ENCODE measurements at places on chromosomes 12 and 14. TPM values are rescaled to one million over a fixed set of nuclear protein-coding genes. Genes with fewer than 3 reads are reported as not detected.

GPR137C gene
- total RNA-seq = 0.51 TPM

OVCH1 gene
- not detected for total RNA-seq

SMIM41 gene
- not detected for total RNA-seq

OR11G2 gene
- total RNA-seq = not detected

TMEM119 gene
- total RNA-seq = not detected

- H3K27me3 ChIP-seq = no peaks in the 10 kb centered on the region
- H3K4me3 ChIP-seq = no peak overlapping the region
- peak; percentile 71 for DNase-seq
- peaks cover 24% of the 10 kb centered on the region for H3K4me1 ChIP-seq
- H3K36me3 ChIP-seq = no peaks in the 10 kb centered on the region
These were observed 47.4 kb upstream of the FLRT2 start for GRCh38 chr14:85482552-85482951.

DNA sequence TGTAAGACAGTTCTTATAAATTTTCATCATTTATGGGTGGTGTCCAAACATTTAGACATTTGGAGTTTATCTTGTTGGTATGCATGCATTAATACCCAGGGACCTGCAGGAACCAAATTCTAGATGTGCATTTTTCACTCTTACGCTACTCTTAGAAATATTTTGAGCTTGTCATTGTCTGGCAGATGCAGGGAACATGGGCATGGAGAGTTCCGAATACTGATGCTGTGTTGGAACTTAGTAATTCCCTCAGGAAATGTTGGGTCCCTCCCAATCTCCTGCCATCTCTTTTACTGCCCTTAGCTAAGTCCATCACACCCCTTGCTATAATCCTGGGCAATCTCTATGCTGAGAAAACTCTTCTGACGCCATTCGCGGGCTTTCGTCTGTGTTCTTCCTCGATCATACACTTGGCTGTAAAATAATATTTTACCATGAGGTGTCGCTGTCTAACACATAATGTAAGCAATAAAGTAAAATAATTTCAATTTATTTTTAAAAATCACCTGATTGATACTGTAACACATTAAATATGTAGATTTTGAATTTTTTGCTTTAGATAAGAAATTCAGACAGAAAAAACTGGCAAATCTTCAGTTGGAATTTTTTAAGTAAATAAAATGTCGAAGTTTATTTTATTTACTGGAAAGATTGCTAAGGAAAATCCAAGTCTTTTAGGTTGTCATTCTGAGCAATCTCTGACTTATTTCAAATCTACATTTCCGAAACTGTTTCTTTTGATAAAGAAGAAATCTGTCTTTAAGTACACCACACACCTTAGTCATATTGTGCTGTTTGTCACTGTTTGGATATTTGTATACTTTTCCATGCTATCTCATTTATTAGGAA is 304.1 kb upstream of the SSTR1 start:
- no peak overlapping the region for H3K27ac ChIP-seq
- H3K4me1 ChIP-seq = peaks cover 8% of the 10 kb centered on the region
- no peaks in the 10 kb centered on the region for H3K27me3 ChIP-seq

GRCh38 chr14:104341532-104342434 is 203.4 kb downstream of the KIF26A start:
- 0 out of 2 replicates have a peak, but pooled peaks cover 7% of the 10 kb centered on the region for H3K4me1 ChIP-seq
- 0 out of 2 replicates have a peak, but pooled peaks cover 1% of the 10 kb centered on the region for H3K27me3 ChIP-seq
- DNase-seq = peak; percentile 64
- H3K27ac ChIP-seq = no peak overlapping the region
- no peaks in the 10 kb centered on the region for H3K36me3 ChIP-seq

GRCh38 chr14:53330441-53330840 is 177.3 kb upstream of the DDHD1 start:
- H3K27ac ChIP-seq = no peak overlapping the region
- no peaks in the 10 kb centered on the region for H3K36me3 ChIP-seq

DNA sequence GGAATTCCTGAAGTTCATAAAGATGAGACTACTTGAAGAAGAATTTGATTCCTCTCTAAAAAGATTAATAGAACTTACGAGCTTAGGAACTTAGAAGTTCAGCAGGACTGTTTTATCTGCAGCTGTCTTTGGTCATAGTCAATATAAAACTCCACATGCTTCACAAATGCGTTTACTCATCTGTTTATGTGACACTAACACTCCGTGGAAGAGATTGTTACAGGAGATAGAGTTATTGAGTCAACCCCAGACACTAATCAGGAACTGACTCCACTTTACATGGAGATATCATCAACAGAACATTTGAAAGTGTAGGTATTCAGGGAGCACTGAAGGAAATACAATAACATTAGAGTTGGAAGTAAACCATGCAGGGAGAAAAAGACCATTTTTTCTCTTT is 92.8 kb downstream of the LRFN5 start:
- DNase-seq = no peak
- H3K27me3 ChIP-seq = no peaks in the 10 kb centered on the region
- H3K4me1 ChIP-seq = no peaks in the 10 kb centered on the region
- no peaks in the 10 kb centered on the region for H3K36me3 ChIP-seq
- no peak overlapping the region for H3K27ac ChIP-seq
- no peak overlapping the region for H3K4me3 ChIP-seq

GRCh38 chr14:21780429-21781084 is 106.9 kb upstream of the OR4E1 start:
- H3K4me1 ChIP-seq = no peaks in the 10 kb centered on the region
- no peak overlapping the region for H3K27ac ChIP-seq
- H3K36me3 ChIP-seq = no peaks in the 10 kb centered on the region
- no peak overlapping the region for H3K4me3 ChIP-seq

DNA sequence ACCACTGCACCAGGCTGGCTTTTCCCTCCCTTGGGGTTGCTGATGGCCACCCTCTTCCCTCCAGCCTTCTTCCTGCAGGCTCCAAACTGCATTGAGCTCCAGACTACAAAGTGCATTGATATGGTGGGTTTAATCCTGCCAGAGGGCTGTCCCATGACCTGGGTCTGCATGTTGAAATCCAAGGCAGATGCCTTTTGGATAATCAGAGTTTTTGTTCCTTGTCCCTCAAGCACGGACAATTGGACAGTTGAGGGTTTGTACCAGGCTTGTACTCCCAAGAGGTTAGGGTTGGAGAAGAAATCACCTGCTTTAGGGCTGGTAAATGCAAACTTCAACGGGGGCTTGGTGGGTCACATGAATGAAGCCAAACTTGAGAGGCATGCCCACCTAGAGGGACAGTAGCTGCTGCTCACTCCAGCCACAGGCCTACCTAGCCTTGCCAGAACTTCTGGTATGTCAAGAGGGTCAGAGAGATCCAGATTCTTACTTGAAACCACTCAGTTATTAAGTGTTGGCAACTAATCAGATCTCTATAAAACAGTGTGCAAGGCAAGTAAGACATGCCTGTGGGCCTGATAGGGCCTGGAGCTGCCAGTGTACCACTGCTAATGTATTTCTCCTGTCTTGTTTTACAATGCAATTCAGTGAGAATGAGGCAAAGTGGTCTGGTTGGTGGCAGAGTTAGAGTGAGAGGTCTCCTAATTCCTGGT is 21.7 kb upstream of the KRT83 start:
- no peaks in the 10 kb centered on the region for H3K36me3 ChIP-seq
- H3K27ac ChIP-seq = no peak overlapping the region
- H3K4me1 ChIP-seq = peaks cover 10% of the 10 kb centered on the region

DNA sequence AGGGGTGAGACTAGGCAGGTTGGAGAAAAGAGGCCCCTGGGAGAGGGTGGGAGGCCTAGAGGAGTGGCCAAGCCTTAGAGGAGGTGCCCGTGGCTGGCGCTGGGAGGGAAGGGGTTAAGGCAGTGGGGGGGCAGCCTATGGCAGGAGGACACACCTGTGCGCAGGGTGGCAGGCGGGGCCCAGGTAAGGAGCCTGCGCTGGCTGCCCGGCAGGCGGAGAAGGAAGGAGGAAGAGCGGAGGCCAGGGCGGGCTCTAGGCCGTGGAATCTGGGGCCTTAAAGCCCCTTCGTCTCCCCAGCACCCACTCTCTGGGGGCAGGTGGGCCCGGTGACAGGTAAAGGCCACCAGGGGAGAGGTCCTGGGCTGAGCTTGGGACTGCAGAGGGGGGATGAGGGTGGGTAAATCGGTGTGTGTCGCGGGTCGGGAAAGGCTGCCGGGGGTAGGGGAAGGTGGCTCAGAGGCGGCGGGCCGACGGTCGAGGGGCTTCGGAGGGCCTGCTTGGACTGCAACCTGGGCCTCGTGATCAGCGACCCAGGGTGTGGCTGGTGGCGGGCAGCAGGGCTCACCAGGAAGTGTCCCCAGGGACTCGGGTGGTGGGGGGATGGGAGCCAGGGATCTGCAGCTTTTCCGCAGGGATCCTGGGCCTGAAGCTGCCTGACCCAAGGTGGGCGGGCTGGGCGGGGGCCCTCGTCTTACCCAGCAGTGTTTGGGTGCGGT is 7.3 kb downstream of the PHB2 start:
- no peak for DNase-seq
- H3K4me1 ChIP-seq = peaks cover 45% of the 10 kb centered on the region
- peak overlapping the region; percentile 76 for H3K27ac ChIP-seq
- no peak overlapping the region for H3K4me3 ChIP-seq
- H3K27me3 ChIP-seq = no peaks in the 10 kb centered on the region

- H3K36me3 ChIP-seq = no peaks in the 10 kb centered on the region
- no peak overlapping the region for H3K27ac ChIP-seq
- peaks cover 8% of the 10 kb centered on the region for H3K27me3 ChIP-seq
- H3K4me3 ChIP-seq = no peak overlapping the region
These were observed 69.9 kb upstream of the C14orf180 start for GRCh38 chr14:104509673-104510072.

GRCh38 chr12:7190268-7191055 is 976 bp downstream of the PEX5 start:
- H3K36me3 ChIP-seq = peaks cover 14% of the 10 kb centered on the region
- no peaks in the 10 kb centered on the region for H3K27me3 ChIP-seq
- peak overlapping the region; percentile 50 for H3K27ac ChIP-seq
- peak overlapping the region; percentile 95 for H3K4me3 ChIP-seq

- DNase-seq = no peak
- no peaks in the 10 kb centered on the region for H3K4me1 ChIP-seq
- no peak overlapping the region for H3K27ac ChIP-seq
- H3K36me3 ChIP-seq = no peaks in the 10 kb centered on the region
These were observed 821.1 kb upstream of the FLRT2 start for GRCh38 chr14:84708865-84709264.

GRCh38 chr12:26730481-26731350 is 102.3 kb downstream of the ITPR2 start:
- no peaks in the 10 kb centered on the region for H3K36me3 ChIP-seq
- peak overlapping the region; percentile 52 for H3K27ac ChIP-seq
- no peaks in the 10 kb centered on the region for H3K27me3 ChIP-seq
- H3K4me1 ChIP-seq = peaks cover 97% of the 10 kb centered on the region
- no peak overlapping the region for H3K4me3 ChIP-seq

GRCh38 chr12:55470088-55470829 is at the start of gene OR6C70:
Gene OR6C70, minus strand, starts transcription at chr12:55470138. Its CDS starts 0 bp downstream, at chr12:55470138.
- H3K27me3 ChIP-seq = no peaks in the 10 kb centered on the region
- no peak for DNase-seq
- no peaks in the 10 kb centered on the region for H3K4me1 ChIP-seq
- H3K27ac ChIP-seq = no peak within 1 kb of the TSS
- H3K36me3 ChIP-seq = no peaks in the 10 kb centered on the region

DNA sequence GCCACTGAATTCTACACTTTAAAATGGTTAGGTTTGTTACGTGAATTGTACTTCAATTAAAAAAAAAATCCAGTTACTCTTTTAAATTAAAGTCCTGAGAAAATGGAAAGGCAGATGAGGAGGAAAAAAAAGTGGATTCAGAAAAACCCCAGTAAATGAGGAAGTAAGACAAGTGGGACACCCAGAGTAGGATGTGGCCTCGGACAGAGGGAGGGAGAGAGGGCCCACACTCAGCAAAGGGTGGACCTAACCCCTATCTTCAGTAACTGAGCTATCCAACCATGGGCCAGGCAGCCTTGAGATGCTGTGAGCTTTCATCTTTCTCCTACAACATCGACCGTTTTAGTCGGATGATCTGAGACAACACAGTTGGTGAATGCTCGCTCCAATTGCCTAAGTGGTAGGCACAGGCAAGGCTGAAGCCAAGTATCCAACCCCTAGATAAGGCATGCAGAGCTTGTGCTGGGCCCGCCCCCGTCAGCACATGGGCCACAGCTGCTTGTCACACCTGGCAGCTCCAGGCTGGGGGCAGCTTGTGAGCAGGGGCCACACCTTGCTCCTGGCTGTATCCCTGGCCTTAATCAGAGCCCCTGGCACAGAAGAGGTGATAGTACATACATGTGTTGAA is 142.1 kb downstream of the TTC7B start:
- no peak for DNase-seq
- no peak overlapping the region for H3K27ac ChIP-seq
- no peaks in the 10 kb centered on the region for H3K27me3 ChIP-seq
- H3K4me3 ChIP-seq = no peak overlapping the region
- H3K4me1 ChIP-seq = no peaks in the 10 kb centered on the region

- H3K4me3 ChIP-seq = no peak overlapping the region
- no peak for DNase-seq
- peak overlapping the region; percentile 36 for H3K27ac ChIP-seq
These were observed 9.1 kb downstream of the KRT8 start for GRCh38 chr12:52895726-52896189.

DNA sequence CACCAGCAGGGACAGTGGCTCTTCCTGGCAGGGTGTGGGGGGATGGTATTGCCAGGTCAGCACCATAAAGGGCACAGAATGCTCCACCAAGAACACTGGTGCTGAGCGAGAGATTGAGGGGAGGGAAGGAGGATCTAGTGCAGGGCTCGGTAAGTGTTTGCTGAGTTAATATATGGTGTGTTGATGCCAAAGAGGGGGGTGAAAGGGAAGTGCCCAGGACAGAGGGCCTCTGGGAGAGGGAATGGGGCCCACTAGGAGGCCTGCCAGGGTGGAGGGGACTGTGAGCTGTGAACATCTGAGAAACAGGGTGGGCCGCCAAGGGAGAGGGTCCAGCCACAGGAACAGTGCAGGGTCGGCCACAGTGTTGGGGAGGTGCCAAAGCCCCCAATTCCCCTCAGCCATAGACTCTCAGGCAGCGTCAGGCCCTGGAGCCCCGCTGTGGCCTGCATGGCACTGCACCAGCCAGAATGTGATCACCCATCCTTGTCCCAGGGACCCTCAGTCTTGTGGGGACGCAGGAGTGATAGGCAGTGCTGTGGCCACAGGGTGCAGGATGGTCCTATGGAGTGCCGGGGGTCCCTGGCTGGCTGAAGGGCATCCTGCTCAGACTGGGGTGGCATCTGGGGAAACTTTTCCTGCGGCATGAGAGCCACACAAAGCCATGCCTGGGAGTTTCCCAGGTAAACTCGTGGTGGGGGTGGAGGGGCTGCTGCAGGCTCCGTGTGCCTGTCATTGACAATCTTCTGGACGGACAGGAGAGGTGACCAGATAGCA is 11.9 kb downstream of the RIN3 start:
- no peaks in the 10 kb centered on the region for H3K4me1 ChIP-seq
- no peak for DNase-seq
- H3K36me3 ChIP-seq = no peaks in the 10 kb centered on the region
- H3K27me3 ChIP-seq = no peaks in the 10 kb centered on the region

- no peak overlapping the region for H3K27ac ChIP-seq
- no peak overlapping the region for H3K4me3 ChIP-seq
- no peak for DNase-seq
- no peaks in the 10 kb centered on the region for H3K27me3 ChIP-seq
These were observed 208.7 kb downstream of the ERC1 start for GRCh38 chr12:1199700-1200099.

All from HepG2 (cell line).